ENCODE measurements at places on chromosomes 5 and 9.

- DNase-seq, result no peak
These were observed 65.5 kb downstream of the CCNH start for GRCh38 chr5:87347272-87347671.

DNA sequence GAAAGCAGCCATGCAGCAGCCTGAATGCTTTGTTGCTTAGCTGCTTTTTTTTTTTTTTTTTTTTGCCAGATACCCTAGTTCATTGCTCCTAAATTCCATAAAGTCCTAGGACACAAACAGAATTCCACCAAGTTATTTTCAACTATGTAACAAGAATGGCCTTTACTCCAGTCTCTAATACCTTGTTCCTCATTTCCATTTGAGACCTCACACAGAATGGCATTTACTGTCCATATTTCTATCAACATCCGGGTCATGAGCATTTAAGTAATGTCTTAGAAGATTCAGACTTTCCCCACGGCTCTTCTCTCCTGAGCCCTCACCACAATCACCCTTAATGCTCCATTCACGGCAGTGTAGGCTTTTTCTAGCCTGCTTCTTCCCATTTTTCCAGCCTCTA lies 31.7 kb upstream of the FBXW11 start:
- no peak for DNase-seq

GRCh38 chr5:136453986-136454758 lies 88.8 kb upstream of the TRPC7 start:
- DNase-seq, result no peak

DNA sequence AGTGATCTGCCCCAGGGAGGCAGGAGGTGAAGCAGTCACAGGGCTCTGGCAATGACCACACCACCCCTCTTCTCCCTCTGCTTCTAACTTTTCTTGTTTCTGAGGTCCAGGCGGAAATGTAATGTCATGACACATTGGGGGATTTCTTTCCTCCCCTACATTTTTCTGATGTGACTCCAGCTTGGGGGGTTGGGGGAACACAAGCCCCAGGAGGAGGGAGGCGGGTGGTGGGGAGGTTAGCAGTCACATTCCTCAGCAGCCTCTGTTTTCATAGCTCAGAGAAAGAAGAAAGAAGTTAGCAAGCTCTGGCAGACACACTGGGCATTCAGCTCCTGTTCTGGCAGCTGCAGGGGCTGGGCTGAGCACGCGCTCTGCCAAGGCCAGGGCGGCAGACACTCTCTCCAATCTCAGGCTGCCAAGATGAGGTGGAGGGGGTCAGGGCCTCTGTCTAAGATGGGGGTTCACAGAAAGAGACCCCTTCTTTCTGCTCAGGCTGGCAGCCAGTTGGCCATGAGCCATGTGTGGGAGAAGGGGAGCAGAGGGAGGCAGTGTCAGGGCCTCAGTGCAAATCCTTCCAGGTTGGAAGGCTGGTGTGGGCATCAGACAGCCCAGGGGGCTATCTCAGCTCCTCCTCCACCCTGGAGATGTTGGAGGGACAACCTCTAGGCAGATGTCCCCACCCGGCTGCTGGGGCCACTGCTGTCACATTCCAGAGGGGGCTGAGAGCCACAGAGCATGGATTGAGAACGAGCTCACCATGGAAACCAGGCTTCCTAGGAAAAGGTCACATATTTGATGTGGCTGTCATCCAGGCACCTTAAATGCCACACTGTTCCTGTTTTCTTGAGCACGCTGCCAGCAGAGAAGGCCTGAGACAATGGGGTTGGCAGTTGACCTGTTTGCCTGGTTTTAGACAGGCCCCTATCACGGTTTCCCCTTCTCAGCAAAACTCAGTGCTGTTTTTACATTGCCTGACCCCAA lies 20.1 kb upstream of the PFDN1 start:
- no peak for DNase-seq

DNA sequence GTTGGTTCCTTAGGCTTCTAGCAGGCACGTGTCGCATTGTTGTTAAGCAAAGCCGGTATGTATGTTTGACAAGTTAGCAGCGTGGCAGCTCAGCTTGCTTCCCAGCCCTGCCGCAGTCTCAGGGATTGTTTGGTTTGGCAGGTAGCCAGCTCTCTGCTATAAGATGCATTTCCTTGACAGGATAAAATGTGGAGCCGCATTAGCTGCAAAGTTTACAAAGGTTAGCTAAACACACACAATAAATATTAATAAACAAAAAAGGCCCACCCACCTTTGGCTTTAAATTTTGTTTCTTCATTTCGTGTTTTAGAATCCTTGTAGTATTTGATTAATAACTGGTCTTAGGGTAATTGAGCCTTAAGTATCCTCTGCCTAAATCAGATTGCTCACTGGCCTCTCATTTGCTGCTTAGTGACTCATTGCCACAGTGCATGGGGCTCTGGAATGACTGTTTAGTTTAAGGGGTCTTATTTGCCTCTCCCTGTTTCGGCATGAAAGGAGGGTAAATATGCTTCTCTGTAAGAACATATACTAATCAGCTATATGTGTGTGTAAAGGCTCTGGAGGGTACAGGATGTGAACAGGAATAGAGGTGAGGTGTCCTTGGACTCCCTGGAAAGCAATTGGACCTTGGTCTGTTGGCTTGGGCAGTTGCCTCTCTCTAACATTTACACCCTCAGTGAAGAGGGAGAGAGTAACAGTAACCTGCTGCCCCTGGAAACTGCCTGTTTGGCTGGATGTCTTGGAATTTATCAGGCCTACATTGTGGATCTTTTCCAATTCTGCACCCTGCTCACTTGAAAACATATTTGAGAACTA lies 122.0 kb downstream of the GDNF start:
- DNase-seq, result peak; percentile 94

- DNase-seq, result no peak
These were observed 81.0 kb upstream of the EQTN start for GRCh38 chr9:27377811-27378456.

GRCh38 chr9:127447416-127448111 lies 3.6 kb downstream of the RPL12 start:
- DNase-seq, result no peak

DNA sequence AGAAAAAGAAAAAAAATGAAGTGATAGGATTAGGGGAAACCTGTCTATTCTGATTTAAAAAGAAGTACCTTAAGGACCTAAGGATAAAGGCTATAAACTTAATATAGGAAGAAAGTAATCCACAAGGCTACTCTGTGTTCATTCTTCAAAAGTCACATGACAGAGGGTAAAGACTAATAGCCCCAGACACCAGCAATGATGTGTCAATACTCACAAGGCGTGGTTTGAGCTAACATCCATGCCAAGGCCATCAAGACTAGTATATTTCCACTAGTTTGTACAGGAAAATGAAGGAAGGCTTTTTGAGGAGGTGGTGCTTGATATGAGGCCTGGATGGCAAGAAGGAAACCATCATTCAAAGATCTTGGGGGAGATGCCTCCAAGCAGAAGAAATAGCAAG lies 49.7 kb upstream of the TEX48 start:
- no peak for DNase-seq

DNA sequence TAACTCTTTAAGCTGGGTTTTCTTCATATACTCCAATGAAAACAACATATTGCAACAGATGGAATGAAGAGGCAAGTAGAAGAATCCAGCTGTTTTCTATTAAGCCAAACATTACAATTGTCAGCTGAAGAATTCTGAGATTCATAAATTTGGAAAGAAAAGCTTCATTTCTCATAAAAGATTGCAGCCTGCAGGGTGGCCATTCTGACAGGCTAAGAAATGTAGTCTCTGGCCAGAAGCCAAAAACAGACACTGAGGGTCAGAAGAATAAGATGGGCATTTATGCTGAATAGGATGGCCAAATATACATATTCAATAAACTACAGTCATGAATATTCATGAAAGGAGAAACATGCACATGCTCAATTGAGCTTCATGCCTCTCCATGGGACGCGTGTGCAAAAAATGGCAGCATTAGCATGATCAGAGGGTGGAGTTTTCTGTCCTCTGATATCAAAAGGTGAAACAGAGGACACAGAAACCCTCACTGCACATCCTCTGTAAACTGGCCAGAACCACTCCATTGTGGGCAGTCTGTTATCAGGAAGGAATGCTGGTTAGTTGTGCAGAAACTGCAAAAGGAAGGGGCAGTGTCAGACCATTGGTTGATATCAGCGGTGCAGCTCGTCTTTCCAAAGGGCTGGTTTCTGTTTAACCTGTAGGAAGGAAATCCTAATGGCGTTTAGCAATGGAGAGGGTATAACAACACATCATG lies 50.2 kb downstream of the FXN start:
- DNase-seq, result no peak

- DNase-seq, result no peak
These were observed 6.3 kb downstream of the MTREX start for GRCh38 chr5:55313870-55314617.

- DNase-seq, result no peak
These were observed 848.8 kb upstream of the ACO1 start for GRCh38 chr9:31535651-31536050.

DNA sequence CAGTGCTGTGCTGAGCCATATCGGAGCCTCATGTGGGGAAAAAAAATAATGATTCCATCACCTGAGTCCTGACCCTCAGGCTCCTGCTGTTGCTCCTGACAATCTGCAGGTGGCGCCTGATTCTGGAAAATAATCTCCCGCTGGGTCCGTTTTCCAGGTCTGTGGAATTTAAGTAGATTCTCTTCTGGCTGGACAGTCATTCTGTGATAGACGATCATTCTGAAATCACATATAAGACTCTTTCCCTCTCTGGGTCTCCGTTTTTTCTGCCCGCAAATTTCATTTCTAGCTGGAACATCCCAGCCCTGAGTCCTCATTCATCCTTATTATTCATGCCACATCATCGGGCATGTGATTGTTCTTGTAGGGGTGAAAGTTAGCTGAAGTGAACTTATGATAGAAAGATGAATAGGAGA lies 22.1 kb upstream of the STXBP1 start:
- DNase-seq, result peak; percentile 82

- no peak for DNase-seq
These were observed at the start of gene SLIT3 for GRCh38 chr5:169300468-169301385. SLIT3 (minus strand) TSS chr5:169301139; CDS start chr5:169300709, 430 bp downstream.

DNA sequence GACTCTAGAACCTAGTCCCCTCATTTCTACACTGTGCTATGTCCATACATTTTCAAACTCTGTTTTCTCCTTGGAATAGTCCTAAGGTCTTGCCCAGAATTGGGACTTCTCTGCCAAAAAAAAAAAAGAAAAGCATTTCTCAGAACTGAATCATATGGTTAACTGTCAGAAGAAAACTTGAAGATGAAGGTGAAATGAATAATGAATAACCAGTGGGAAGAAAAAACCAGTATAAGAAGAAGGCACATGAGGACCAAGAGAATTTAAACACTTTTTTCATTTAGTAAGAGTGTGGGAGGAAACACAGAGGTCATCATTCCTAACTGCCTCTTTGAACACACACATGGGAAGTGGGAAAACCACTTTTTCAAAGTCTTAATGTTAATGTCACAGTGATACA lies 197.7 kb downstream of the PRELID2 start:
- no peak for DNase-seq

GRCh38 chr5:174504266-174504726 lies 220.1 kb upstream of the MSX2 start:
- no peak for DNase-seq

DNA sequence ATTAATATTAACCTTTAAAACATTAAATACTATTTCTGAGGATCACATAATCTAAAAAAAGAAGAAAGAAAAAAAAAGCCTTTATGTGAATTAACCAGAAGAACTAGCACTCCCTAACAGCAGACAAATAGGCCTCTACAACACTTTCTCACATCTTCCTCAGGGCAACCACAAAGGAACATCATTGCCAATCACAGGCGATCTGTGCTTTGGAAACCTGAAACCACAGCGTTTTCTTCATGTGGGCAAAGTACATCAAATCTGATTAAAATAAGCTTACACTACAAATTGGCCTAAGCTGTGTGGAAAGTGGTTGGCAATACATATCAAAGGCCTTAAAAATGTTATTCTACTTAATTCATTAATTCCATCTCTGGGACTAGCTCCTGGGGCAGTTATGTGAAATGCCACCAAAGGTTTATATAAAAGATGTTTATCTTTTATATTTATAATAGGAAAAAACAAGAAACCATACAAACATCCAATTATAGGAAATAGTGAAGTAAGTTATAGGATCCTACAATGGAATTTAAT lies 184.8 kb upstream of the TBCA start:
- no peak for DNase-seq

DNA sequence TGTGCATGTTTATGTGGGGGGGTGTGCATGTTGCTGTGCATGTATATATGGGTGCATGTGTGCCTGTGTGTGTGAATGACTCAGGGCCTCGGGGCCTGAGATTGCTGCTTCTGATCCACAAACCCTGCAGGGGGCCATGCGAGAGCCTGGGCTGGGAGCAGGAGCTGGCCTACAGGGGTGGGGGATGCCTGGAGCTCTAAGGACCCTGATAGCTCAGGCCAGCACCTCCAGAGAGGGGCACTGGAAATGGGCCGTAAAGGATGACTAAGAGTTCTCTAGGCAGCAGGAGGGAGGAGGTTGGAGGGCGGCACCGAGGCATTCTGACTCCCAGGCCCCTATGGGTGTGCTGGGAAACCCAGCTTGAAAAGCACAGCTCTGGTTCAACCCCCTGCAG lies 6.9 kb upstream of the UBAC1 start:
- DNase-seq, result no peak

- DNase-seq, result no peak
These were observed 1.7 kb upstream of the PTGDS start for GRCh38 chr9:136975644-136976043.

- no peak for DNase-seq
These were observed 40.9 kb downstream of the CACNA1B start for GRCh38 chr9:137918331-137919094.

- DNase-seq, result no peak
These were observed 6.3 kb upstream of the KCNIP1 start for GRCh38 chr5:170497311-170498038.

DNA sequence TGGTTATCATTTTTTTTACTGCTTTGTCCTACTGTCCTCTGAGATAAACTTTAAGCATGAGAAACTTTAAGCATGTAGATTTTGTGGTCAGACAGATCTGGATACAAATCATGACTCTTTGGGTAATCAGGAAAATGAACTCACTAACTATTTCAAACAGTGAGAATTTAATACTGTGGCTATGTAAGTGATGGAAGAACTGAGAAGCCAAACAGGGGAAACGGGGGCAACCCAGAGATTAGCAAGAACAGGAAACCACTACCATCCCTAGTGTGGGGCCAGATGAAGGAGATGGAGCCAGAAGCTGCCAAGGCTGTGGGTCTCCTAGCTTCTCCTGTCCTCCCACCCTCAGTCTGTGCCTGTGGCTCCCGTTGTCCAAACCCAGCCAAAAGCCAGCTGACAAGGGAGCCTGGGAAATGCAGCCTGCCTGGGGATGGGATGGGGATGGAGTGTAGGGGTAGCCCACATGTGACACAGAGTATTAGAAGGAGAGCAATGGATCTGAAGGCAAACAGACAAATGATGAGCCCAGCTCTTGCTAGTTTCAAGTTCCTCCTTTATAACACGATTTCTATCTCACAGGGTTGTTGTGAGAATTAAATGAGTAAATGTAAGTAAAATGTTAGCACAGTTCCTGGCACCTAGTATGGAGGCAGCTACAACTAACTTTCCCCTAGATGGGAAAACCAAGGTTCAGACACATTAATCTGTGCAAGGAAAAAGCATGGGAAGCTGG lies 27.7 kb upstream of the CDC23 start:
- no peak for DNase-seq
